GM10248 (cell line): ENCODE measurements at places on chromosomes 4 and X.

DNA sequence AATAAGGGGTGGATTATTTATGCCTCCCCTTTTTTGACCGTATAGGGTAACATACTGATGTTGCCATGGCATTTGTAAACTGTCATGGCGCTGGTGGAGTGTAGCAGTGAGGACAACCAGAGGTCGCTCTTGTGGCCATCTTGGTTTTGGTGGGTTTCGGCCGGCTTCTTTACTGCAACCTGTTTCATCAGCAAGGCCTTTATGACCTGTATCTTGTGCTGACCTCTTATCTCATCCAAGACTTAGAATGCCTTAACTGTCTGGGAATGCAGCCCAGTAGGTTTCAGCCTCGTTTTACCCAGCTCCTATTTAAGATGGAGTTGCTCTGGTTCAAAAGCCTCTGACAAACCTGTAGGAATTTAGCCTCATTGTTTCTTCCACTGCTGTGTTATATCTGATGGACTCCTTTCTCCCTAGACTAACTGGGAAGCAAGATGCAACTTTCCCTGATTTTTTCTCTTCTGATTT lies 71.4 kb downstream of the TMEM131L start:
- DNase-seq: no peak

DNA sequence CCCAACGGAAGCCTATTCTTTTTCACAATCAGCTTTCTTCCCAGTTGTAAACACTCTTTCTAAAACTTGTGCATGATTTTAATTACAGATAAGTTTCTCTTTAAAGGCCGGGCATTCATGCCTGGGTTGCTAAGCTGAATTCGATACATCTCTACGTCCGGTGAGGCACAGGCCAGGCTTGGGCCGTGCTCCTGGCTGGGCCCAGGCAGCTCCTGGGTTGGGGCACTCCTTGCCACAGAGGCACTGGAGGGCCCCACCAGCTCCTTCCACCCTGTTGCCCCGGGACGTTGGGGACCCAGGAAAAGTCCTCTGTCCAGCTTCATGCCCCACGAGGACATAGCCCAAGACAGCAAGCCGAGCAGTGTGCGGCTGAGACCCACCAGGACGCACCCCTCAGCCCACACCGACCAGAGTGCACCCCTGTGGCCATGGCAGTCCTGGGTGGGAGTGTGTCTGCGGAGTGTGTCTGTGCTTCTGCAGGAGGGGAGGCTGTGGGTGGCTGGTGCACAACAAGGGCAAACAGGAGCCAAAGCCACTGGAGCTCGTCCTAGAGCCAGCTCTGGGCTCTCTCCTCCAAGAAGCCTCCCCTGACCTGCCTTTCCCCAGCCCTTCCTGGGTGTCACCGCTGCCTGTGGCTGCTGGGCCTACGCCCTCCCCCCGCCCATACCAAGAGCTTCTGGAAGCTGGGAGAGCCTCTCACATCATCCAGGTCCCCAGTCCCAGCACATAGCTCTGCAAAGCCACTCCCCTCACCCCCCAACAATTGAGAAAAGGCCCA lies 128.0 kb upstream of the NKX1-1 start:
- DNase-seq: no peak

- no peak for DNase-seq
Measured at GRCh38 chrX:133053861-133054598, 42.9 kb downstream of the USP26 start.

- no peak for DNase-seq
Measured at GRCh38 chrX:26889574-26889973, 573.6 kb downstream of the PPP4R3C start.

DNA sequence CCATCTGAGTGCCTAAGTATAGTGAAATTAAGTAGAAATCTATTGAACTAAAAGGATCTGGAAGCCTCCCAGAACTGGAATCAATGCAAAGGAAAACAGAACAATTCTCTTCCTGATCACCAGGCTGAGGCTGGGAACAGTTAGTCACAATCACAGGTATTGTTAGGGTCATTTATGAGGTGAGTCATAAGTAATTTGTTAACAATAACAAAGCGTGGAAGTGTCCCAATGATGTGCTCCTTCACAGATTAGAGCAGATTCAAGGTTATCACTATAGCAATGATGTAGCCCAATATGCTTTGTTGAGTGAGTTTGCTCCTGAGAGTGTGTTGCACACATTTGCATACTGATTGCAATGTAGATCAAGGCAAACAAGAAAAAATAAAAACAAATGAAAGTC lies 228.1 kb downstream of the ZNF674 start:
- no peak for DNase-seq
